ENCODE measurements at places on chromosomes 5 and 9.

- no peak for DNase-seq
Observed at GRCh38 chr9:128920381-128921058, at the start of gene PHYHD1. TSS of gene PHYHD1 (plus strand) at chr9:128920982. CDS start at chr9:128922324, 1,342 bp downstream.

DNA sequence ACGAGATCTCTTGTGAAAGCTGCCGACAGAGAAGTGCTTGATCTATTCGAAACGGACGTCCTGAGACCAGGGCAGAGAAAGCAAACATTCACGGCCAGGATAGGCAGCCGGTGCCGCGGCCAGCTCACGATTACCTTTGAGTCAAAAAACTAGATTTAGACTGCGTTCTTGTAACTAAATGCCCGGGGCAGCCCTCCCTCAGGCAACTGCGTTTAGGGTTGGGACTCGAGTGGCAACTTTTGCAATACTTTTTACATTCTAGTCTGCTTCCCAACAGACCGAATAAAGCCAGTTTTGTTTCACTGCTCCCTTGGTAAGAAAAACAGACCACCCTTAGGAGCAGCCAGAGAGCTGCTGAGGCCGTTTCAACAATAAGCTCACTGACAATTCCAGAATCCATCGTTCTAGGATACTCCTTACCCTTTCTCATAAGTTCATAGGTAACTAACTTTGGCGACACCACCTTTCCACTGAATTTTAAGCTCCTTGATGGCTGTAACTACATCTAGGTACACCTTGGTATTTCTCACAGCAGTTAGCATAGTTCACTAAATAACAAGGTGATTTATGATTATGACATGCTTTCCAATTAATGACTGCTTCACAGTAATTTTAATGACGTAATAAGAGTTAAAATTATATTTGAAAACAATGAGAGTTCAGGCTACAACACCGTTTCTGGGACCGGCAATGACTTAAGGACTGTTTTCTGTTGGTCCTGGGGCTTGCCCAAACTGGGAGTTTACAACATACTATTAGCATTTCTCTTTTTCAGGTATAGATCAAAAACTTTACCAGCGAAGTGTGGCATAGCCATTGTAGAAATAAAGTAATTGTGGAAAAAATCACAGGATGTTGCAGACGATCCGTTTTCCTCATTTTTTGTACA lies 899 bp upstream of the RAPGEF6 start:
- DNase-seq = no peak

GRCh38 chr9:131692612-131693562 lies 47.0 kb downstream of the RAPGEF1 start:
- no peak for DNase-seq

GRCh38 chr5:94748212-94748611 lies 129.7 kb downstream of the SLF1 start:
- DNase-seq = no peak

GRCh38 chr9:34606905-34607304 lies 5.0 kb downstream of the RPP25L start:
- no peak for DNase-seq

DNA sequence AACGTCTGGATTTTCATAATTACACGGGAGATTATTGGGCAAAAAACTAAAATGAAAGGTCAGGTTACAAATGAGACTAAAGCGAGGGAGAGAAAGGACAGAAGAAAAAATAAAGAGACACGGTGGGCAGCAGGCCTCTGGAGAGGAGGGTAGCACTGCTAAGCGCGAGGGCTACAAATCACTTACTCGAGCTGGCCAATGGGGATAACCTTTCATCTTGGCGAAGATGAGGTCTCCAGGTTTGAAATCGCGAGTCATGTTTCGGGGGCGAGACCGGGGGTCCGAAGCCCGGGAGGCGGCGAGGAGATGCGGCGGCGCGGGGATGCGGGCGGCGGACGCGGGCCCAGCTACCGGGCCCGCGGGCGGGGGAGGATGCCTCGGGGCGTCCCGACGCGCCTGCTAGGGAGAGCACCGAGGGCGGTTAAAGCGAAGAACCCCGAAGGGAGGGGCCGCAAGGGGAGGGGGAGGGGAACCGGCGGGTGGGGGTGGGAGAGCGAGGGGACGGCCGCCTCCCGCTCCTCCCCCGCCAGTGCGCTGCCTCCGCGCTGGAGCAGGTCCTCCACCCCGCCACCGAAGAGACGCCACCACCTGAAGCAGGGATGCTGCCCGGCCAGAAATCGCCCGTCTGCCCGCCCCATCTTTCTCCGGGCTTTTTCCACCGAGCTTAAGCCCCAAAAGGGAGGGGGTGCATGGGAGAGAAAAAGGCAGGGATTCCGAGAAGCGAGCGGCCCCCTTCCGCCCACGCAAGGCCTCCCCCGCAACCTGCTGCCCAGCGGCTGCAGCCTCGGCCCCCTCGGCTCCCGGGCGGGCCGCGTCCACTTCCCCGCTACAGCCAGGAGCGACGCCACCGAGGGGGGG lies 610 bp downstream of the PSIP1 start:
- no peak for DNase-seq

GRCh38 chr9:134361843-134362414 lies 35.7 kb downstream of the RXRA start:
- DNase-seq = no peak

GRCh38 chr9:108743416-108743815 lies 112.4 kb downstream of the ACTL7B start:
- DNase-seq = no peak

DNA sequence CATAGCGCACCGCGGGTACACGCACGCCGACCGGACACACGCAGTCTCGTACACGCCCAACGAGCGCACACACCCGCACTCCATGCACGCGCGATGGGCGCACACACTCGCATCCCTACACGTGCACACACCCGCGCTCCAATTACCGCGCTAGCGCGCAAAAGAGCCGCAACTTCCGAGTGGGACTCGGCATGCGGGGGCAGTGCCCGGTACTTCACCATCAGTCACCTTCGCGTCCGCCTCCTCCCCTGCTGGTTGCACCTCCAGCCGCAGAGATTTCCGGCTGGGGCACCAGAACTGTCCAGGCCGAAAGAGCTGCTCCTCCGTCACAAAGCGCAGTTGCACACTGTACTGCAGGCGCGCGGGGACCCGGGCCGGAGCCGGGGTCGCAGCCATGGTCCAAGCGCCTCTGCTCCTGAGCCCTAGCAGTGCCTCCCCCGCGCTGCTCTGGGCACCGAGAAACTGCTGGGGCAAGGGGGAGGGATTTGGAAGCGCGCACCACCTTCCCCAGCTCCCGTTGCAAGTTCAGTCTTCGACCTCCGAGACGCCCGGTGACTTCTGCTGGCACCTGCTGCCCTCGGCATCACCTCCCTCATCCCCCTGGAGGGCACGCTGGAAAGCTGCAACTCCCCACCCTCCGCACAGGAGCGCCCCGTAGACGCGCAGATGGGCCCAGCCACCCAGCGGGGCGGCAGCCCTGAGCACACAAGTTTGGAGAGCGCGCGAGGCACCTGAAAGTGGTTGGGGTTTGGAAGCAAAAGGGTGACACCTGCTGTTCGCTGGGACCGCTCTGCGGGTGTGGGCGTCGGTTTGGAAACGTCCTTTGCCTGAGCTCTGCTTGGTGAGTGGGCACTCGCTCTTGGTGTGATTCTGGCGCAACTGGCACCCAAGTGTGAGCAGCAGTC lies 337.4 kb upstream of the PUM3 start:
- no peak for DNase-seq

GRCh38 chr5:9699681-9700080 lies 69.5 kb upstream of the TAS2R1 start:
- DNase-seq = no peak

DNA sequence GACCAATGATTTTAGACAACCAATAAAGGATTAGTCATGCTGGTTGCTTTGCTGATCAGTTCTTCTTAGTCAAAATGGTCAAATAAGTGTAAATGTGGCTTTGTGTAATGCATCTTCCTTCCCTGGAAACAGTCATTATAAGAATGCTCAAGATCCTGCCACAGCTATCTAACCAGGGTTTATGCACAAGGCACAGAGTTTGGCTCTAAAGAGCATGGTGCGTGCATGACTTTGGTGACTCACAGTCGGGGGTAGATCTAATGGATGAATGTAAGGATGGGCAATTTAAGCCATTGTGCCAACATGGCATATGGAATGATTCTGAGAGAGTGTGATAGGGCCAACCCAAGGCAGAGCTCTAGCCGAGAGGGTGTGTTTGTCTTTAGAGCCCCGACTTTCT lies 6.5 kb downstream of the LIX1 start:
- DNase-seq = no peak

DNA sequence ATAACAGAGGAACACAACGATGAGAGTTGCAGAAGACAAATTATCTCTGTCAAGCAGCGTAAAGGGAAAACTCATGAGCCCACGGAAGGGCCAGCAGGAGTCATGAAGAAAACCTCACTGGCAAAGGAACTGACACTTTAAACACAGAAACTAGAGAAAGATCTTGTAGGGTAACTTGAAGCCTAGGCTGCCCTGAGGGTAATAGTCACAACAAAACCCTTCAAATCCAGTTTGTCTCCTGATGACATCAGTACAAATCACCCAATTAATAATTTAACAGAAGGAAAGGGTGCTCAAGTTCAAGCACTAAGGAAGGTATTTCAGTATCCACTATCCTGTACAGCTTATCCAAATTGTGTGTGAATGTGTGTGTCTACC lies 549.1 kb downstream of the MTRR start:
- DNase-seq = no peak

DNA sequence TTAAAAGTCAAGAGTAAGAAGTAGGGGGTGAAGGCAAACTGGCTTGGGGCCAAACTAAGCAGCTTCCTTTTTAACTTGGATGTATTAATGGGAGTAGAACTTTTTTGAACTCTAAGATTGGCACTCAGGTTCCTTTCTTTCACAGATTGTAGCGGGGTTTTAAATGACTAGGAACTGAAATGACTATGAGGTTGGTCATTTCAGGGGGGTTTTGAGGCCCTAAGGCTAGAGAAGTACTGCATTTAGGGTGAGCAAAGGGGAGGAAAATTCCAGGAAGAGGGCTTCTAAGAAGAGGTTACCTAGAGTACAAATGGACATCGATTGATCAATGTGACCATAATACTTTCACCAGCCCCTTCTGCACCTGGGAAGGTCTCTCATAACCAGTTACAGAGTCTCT lies 381.8 kb downstream of the MLLT3 start:
- DNase-seq = no peak

- DNase-seq = no peak
Observed at GRCh38 chr5:170513856-170514525, 10.2 kb downstream of the KCNIP1 start.

- no peak for DNase-seq
Observed at GRCh38 chr5:2755681-2756171, 4.2 kb upstream of the IRX2 start.

- DNase-seq = no peak
Observed at GRCh38 chr5:95821110-95822021, 1.2 kb downstream of the GLRX start.

DNA sequence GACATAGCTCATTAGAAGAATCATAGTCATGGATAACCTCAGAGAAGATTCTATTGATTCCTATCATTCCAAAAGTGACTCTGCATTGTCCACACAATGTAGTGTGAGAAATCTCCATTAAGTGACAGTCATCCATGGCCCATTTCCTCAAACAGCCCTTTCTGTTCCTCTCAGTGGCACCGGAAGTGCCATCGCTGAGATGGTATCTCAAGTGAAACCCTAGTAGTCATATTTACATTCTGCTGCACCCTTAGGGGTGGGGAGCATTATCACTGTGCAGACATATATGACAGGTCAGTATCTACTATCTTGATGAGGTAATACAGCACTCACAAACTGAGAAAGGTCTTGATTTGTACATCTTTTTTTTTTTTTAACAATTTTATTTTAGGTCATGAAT lies 55.4 kb upstream of the MIER3 start:
- no peak for DNase-seq

DNA sequence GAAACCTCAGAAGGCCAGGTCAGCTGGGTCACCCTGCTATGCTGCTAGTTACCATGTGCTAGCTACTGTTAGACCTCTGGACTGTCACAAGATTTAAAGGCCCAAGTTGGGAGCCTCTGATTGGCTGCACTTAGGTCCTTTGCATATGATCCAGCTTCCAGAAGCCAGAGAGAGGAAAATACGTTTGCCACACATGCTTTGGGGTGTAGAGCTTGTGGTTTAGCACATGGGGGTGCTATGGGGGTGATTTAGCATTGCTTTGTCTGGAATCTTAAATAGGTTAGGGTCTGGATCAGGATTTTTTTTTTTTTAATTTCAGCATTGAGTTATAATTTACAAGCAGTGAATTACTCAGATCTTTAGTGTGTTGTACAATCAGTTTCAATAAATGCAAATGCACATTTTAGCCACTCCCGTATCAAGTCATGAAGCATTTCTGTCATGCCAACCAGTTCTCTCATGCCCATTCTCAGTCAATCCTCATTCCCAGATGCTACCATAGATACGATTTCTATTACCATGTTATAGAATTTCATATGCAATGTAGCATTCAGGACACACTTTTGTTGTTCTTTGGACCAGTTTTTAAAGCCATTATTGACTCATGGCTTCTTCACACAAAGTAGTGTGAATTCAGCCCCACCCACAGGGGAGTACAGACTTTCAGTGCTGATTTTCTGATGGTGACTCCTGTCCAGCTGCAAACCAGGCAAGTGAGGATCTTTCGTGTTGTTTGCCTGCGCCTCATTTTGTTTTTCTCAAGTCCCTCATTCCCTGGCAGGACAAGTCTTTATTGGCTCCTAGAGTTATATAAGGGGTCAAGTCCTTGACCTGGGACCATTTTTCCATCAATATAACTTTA lies 250.4 kb downstream of the LRRC70 start:
- no peak for DNase-seq

- DNase-seq = no peak
Observed at GRCh38 chr9:124769549-124770358, 1.4 kb downstream of the NR6A1 start.

GRCh38 chr9:94767331-94768072 lies 41.0 kb downstream of the AOPEP start:
- DNase-seq = no peak

DNA sequence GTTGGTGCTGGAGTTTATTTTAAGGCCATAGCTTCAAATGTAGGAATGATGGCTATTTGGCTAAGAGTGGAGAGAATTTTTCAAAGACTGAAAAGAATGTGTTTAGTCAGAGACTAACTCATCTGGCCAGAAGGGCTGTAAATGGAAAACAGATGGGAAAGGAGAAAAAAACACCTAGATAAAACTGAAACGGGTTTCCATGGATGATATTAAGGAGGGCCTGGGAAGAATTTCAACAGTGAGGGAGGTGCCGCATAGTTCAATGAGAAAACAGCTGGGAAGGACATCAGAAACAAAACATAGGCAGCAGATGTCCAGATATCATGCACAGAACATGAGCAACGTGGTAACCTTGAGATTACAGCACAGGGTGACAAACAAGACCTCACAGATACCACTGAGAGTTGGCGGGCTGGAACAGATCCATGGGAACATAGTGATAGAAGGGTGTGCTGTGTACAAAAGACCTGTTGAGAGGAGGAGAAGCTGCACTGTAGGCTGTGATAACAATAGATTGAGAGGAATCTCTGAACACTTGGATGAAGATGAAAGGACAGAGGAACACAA lies 31.2 kb upstream of the RAD23B start:
- no peak for DNase-seq

DNA sequence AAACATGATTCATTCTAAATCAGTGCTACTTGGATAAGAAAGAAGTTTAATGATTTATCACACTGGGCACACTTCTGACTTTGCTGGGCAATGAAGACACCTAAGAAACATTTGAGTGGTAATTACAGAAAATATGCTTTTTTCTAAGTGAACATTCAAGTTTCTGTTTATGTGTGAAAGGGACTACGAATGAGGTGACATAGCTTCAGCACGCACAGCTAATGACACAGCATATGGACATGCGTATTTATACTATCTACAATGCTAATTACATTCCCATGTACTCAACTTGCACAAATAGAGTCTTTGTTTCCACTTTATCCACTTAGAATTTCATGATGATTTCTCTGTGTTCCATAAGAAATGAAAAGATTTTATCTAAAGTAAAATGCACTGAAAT lies 40.6 kb downstream of the FREM1 start:
- DNase-seq = no peak
